Stimulated activated CD8-positive, alpha-beta memory T cell treated with anti-CD3 and anti-CD28 coated beads, Interleukin-4, amount 100 ng/mL, for 1 hour (primary cell): ENCODE measurements at places on chromosomes 6 and 20.
A peak's percentile ranks its signal among the peaks of the same experiment; 100 is the strongest.

GRCh38 chr6:99712519-99712918 is 105.9 kb downstream of the PRDM13 start:
- no peak for DNase-seq

- no peak for DNase-seq
Observed at GRCh38 chr6:170153436-170154319, 137.2 kb downstream of the DLL1 start.

DNA sequence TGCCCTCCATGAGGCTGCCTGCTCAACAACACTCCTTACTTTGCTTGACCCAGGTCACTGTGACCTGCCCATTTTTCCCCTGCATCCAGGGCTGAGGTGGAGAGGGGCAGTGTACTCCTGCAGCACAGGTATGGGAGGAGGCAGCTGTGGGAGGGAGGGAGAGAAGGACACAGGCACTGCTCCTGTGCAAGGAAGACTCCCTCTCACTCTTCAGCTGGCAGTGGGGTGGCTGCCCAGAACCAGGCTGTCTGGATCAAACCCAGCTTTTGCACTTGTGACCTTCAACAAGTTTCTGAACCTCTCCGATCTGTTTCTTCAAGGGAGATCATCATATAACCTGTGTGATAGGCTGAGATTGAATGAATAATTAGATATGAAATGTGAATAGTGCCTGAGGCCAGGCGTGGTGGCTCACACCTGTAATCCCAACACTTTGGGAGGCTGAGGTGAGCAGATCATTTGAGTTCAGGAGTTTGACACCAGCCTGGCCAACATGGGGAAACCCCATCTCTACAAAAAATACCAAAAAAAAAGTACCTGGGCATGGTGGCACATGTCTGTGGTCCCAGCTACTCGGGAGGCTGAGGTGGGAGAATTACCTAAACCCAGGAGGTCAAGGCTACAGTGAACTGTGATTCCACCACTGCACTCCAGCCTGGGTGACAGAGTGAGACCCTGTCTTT is 14.1 kb downstream of the TGIF2 start:
- DNase-seq: no peak

- DNase-seq: no peak
Observed at GRCh38 chr6:3898265-3898994, 49.3 kb downstream of the FAM50B start.

DNA sequence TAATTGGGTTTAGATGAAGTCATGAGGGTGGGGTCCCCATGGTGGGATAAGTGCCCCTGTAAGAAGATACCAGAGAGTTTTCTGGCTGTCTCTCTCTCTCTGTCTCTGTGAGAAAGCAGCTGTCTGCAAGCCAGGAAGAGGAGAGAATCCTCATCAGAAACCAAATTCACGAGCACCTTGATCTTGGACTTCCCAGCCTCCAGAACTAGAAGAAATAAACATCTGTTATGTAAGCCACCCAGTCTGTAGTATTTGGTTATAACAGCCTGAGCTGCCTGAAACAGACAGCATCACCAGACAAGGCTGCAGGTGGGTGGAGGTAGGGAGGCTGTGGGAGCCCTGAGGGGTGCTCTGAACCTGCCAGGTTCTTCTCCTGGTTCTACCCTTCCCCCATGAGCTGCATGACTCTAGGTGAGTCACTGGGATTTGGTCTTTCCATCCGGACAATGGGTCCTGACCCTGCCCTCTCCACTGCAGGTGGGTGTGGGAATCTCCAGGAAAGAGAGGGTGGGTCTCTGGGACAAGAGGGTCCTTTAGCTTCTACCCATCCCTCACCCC is 34.3 kb upstream of the VEGFA start:
- no peak for DNase-seq

DNA sequence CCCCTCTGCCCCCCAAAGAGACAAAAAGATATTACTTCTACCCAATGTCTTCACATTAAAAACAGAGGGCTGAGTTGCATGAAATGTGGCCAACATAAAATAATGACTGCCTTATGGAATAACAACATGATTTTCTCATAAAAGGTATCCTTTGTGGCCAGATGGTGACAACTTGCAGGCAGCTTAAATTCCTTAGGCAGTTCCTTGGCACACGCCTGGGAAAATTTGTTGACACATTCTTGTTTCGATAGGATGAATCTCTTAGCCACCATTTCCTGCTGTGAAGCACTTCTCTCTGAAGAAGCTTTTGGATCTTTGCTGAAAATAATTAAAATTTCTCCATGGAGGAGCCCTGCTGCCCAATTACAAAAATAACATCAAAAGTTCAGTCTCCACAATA is 109.0 kb upstream of the COL21A1 start:
- no peak for DNase-seq

DNA sequence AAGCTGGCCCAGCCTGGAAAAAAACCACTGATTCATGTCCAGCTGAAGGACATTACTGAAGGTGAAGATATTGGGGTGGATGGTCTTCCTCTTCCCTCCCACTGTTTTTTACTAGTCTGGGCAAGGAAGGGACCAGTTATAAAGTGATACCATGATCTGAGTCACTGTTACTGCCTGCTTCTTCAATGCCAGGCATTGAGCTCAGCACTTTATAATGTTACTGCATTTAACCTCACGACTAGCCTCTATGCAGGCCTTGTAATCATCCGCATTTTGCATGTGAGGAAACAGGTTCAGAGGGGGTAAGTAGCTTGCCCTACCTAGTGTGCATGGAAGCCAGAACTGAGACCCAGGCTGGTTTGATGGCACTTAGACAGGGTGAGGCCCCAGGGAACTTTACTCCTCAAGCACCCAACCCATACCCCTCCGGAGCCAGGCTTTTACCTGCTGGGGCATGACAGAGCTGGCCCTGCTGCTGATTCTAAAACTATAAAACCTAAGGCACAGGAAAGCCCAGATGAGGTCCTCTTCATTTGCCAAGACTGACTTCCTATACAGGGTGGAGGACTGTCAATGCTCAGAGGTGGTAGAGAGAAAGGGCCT is 11.0 kb upstream of the KCNK5 start:
- DNase-seq: no peak

DNA sequence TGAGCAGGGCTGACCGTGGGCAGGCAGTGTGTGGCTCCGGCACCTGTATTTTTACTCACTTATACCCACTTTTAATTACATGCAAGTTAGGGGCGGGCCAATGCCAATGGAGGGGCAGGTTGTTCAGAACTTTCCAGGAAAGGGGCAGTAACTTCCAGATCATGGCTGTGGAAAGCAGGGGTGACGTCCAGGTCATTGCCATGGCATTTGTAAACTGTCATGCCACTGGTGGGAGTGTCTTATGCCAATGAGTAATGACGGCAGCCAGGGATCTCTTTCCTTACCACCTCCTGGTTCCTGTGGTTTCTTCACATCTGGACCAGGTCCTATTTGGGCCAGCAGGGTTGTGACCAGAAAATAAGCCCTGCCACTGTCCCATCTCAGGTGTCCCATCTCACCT is 258.7 kb downstream of the THBS2 start:
- no peak for DNase-seq

GRCh38 chr6:33015798-33016197 is 6.4 kb upstream of the HLA-DOA start:
- DNase-seq: no peak

GRCh38 chr6:139628270-139628669 is 253.8 kb upstream of the CITED2 start:
- no peak for DNase-seq

DNA sequence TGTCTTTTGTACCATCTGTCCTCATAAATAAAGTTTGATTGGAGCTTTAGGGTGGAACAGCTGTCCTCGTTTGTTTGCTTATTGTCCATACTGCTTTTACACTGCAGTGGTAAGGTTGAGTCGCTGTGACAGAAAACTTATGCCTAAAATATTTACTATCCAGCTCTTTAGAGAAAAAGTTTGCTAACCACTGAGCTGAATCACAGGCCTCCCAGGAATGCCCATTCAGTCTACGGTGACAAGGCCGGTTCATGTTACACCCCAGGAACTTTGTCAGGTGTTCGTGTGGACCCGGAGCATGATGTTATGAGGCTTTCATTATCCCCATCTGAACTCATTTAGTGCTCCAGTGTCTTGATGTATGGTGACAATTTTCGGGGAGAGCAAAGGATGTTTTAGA is 401.1 kb downstream of the SAMD5 start:
- no peak for DNase-seq

DNA sequence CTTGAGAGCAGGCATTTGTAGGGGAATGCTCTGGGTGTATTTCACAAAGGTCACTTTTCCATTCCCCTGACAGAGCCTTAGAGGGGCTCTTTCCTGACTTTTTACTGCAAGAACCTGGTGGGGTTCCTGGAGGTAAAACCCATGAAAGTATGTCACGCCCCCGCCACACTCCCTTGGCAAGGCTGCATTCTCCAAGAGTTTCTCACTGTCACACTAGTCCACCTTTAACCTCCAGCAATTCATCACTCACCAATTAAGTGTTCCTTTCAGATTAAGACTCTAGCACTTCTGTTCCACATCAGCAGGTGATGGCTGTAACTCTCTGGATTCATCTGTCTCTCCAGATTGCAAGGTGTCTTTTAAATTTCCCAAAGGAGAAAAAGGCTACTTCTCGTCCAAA is 32.7 kb upstream of the NKX2-4 start:
- DNase-seq: no peak

- no peak for DNase-seq
Observed at GRCh38 chr20:3887876-3888620, 1.1 kb upstream of the PANK2 start.

GRCh38 chr6:141729146-141729545 is 403.6 kb upstream of the GJE1 start:
- DNase-seq: no peak

GRCh38 chr6:146581968-146582367 is 16.8 kb upstream of the ADGB start:
- DNase-seq: no peak

GRCh38 chr6:134678436-134678889 is 271.4 kb downstream of the ALDH8A1 start:
- no peak for DNase-seq

GRCh38 chr6:154227862-154228520 is 128.6 kb downstream of the IPCEF1 start:
- no peak for DNase-seq

- no peak for DNase-seq
Observed at GRCh38 chr20:8853805-8854338, 215.0 kb upstream of the PLCB4 start.

- no peak for DNase-seq
Observed at GRCh38 chr20:54132612-54133433, 41.0 kb downstream of the CYP24A1 start.

GRCh38 chr6:24194978-24195700 is 69.1 kb downstream of the NRSN1 start:
- DNase-seq: no peak

- DNase-seq: no peak
Observed at GRCh38 chr6:113620386-113620785, 236.8 kb upstream of the MARCKS start.

DNA sequence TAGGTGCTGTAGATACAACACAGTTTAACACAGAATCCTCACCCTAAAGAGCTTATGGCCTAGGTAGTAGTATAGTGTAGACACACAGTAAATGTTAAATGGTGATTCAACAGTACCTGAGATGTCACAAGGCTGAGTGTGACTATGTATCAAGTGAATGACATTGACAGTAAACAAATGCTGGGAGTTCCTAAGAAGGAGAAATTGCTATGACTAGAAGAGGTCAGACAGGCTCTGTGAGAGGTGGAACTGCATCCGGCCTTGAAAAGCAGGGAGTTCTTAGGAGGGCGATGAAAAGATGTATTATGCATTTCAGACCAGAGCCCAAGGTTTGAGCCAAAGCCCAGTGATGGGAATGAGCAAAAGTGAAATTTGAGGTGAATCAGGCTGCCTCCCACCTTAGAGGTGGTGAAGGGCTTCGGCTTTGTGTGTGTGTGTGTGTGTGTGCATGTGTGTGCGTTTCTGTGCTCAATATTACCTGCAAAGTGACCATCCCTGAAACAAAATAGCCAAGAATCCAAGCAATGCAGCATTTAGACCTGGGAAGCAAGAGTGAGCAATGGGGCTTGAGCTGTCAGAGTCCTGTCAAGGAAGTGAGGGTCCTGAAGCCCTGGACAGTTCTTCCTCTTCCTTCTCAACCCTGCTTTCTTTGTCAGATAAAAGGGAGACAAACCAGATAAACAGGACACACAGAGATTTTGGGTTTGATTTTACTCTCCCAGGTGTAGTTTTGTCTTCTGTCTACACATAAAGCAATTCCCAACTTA is 32.3 kb upstream of the CITED2 start:
- DNase-seq: no peak

DNA sequence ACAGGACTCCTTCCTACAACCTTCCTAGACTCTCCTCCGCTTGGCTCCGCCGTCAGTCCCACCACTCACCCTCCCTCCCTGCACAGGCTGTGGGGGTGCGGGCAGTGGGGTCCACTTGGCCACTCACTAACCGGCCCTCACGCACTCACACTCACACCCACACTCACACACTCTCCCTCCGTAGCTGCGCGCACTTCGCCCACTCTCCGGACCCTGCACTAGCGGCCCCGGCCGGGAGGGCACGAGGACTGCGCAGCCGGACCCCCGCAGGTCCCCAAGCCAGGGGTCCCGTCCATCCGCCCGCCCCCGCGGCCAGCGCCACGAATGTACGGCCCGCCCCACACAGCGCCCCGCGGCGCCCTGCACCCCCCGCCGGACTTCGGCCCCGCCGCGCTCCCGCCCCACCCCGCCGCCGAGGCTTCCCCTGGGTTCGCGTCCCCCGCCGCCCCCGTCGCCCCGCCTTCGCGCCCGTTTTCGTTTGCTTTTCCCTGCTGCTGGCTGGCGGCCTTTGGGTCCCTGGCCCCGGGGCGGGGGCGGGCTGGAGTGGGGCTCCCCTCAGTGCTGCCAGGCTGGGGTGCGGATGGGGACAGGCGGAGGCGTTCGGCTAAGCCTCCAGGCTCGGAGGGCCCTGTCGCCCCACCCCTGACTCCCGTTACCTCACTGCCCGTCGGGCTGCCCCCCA is 23.0 kb upstream of the SLC22A7 start:
- DNase-seq: peak; percentile 10

GRCh38 chr20:35091816-35092523 is 637 bp downstream of the TRPC4AP start:
- DNase-seq: no peak

GRCh38 chr6:138272533-138273315 is 54.4 kb upstream of the PBOV1 start:
- DNase-seq: no peak

DNA sequence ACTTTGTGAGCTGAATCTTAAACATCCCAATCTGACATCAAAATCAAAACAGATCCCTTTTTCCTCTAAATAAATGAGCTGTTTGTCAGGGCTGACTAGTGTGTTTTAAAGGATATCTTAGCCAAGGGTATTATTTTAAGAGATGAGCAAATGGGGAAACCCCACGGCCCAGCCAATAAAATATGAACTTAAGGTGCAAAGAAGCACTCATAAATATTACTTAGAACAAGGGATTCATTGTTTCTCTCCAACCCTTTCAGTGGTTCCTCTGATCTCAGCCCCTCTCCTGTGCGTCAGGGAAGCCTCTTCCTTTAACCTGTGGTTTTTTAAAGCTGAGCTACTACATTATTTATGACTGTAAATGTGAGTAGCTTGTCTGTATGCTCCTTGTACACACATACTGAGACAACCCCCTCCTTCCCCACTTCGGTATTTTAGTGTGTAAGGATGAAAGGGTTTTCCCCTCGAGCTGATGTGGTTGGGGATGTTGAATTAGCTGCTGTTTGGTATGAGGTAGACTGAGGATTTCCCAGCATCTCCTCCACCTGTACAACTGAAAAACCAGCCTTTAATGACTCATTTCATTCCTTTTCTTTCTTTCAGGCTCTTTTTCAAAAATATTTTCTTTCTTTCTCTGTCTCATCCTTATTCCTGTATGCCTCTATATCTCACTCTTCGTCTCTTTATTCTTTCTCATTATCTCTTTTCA is 6.5 kb downstream of the BMP5 start:
- no peak for DNase-seq

GRCh38 chr20:46649650-46649949 is 1.7 kb downstream of the SLC13A3 start:
- no peak for DNase-seq
